ENCODE measurements at places on chromosomes 2 and 18.
A peak's percentile ranks its signal among the peaks of the same experiment; 100 is the strongest.

- no peak for DNase-seq
These were observed 128.7 kb downstream of the UXS1 start for GRCh38 chr2:106065268-106065982.

- peak; percentile 70 for DNase-seq
These were observed 30.7 kb upstream of the FRZB start for GRCh38 chr2:182897137-182897536.

GRCh38 chr2:98137196-98137595, 50.2 kb downstream of the VWA3B start:
- no peak for DNase-seq

- DNase-seq: peak; percentile 71
These were observed 89.2 kb downstream of the STPG4 start for GRCh38 chr2:47065771-47066380.

GRCh38 chr2:134248913-134249312, 5.0 kb upstream of the MGAT5 start:
- DNase-seq: no peak

DNA sequence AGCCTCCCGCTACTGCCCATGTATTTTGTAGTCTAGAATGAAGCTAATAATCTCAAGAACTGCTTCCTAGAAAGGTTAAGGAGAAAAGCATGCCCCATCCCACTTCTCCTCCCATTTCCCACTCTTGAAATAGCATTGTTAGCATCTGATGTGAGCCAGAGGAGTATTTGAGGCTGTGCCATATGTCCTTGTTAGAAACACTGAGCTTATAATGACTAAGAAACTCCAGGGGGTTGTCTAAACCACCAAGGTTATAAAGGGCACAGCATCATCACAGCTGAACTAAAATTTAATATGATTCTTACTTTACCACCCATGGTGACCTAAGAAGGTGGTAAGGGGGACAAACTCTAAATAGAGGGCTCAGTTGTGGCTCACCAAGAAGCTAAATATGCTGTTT, 16.6 kb downstream of the TSPYL6 start:
- peak; percentile 57 for DNase-seq

DNA sequence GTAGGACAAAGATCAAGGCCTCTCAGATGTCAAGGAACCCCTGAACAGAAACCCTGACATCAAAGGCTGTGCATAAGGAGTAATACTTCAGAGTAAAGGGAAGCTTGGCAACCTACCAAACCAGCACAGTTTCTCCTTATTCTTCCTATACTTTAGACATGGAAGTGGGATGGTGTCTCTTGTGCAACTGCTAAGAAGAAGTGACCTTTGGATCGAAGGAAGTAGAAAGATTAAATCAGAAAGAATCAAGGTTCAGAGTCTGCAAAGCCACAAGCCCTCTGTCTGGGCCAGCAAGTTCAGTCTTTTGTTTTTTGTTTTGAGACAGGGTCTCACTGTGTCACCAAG, 66.2 kb upstream of the SLC39A10 start:
- peak; percentile 49 for DNase-seq

GRCh38 chr18:12599966-12600365, 57.9 kb downstream of the SPIRE1 start:
- DNase-seq: no peak

- no peak for DNase-seq
These were observed 218.8 kb downstream of the SNTG2 start for GRCh38 chr2:1169291-1169949.

GRCh38 chr18:56574861-56575260, 63.5 kb downstream of the TXNL1 start:
- peak; percentile 89 for DNase-seq

DNA sequence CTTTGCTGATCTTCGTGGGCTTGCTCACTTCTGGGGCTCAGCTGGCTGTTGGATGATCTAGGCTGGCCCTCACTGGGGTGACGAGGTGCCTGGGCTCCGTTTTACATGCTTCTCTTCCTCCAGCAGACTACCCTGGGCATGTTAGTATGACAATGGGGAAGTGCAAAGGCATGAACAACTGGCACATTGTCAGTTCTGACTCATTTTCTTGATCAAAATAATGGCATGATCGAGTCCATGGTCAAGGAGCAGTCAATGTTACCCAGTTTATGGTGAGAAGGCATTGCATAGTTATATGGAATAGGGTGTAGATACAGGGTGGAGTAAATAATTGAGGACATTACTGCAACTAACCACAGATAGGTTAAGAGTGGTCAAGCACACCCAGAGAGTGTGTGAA, 10.0 kb upstream of the UPP2 start:
- no peak for DNase-seq

DNA sequence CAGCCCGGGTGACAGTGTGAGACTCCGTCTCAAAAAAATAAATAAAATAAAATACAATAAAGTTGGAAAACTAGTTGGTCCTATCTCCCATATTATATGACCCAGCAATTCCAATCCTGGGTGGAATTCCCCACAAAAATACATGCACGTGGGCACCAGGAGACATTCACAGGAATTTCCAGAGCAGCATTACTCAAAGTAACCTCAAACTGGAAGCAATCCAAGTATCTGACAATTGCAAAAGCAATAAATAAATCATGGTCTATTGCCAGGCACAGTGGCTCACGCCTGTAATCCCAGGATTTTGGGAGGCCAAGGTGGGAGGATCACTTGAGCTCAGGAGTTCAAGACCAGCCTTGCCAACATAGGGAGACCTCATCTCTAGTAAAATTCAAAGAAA, 101.2 kb upstream of the MAP4K4 start:
- DNase-seq: no peak

Measured in cardiac fibroblast (primary cell).